NCI-H774 (cell line): ENCODE measurements at places on chromosomes 4 and X.

DNA sequence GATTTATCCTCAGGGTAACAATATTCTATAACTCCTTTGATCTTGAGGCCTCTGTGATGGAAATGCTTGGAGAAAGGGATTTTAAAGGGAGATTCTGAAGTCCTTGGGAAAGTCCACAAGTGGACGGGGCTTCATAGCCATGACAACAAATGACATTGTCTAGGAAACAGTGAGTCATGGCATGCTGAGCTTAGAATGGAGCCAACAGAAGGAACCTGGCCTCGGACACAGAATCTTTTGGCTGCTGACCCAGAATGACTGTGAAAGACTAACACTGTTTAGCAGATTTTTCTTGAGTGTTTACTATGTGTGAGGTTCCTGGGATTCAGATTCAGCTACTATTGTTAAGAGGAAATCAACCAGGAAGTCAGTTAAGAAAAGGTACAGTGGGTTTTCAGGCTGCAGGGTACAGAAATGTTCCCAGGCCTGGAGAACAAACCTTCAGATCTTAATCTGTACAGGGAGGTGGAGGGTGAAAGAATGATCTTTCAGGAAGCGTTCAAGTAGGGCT is 18.1 kb upstream of the CXCL2 start:
- peak; percentile 73 for DNase-seq

GRCh38 chr4:153934688-153935017 is 145.8 kb upstream of the SFRP2 start:
- DNase-seq, result no peak

DNA sequence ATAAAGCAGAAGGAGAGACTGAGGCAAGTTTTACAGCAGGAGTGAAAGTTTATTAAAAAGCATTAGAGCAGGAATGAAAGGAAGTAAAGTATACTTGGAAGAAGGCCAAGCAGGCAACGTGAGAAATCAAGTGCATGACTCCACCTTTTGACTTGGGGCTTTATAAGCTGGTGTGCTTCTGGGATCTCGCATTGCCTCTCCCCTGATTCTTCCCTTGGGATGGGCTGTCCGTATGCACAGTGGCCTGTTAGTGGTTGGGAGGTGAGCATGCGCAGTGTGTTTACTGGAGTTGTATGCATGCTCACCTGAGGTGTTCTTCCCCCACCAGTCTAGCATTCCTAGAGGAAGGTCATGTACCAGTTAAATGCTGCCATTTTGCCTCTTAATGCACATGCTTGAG is 29.1 kb upstream of the C1QTNF7 start:
- DNase-seq, result no peak

- DNase-seq, result no peak
Measured at GRCh38 chr4:36255577-36255976, 11.3 kb upstream of the ARAP2 start.

- DNase-seq, result no peak
Measured at GRCh38 chrX:12657881-12658280, 133.3 kb upstream of the PRPS2 start.

GRCh38 chrX:32749070-32749469 is 462.3 kb downstream of the DMD start:
- no peak for DNase-seq

DNA sequence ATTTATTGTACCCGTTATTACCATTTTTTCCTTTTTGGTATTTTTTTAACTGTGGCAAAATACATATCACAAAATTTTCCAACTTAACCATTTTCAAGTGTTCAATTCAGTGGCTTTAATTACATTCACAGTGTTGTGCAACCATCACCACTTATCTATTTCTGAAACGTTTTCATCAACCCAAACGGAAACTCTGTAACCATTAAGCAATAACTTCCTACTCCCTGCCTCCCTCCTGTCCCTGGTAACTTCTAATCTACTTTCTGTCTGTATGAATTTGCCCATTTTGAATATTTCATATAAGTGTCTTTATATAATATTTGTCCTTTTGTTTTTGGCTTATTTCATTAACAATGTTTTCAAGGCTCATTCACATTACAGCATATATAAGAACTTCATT is 57.4 kb upstream of the MSN start:
- DNase-seq, result no peak

- DNase-seq, result no peak
Measured at GRCh38 chr4:151324752-151325110, 674 bp downstream of the SH3D19 start.

- DNase-seq, result no peak
Measured at GRCh38 chr4:168483811-168484210, 3.5 kb upstream of the DDX60L start.

DNA sequence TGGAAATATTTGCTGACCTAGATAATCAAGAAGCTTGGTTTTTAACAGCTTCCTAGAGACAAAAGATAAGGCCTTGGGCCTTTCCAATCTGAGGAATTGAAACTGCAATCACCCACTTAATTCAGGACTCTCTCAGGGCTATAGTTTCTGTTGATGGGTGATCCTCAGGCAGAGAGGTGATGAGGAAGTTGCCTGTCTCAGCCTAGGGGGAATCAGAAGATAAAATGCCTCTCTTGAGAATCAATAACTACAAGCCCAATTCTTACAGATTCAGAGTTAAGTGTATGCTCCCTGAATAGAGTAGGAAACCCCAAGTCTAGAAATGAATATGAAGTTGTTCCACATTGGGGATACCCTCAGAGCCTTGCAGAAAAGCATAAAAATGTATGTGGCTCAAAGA is 45.5 kb downstream of the NFKB1 start:
- DNase-seq, result no peak

- DNase-seq, result no peak
Measured at GRCh38 chr4:112931001-112931400, 118.5 kb upstream of the ANK2 start.

GRCh38 chrX:143571521-143571920 is 54.2 kb upstream of the SPANXN3 start:
- no peak for DNase-seq

DNA sequence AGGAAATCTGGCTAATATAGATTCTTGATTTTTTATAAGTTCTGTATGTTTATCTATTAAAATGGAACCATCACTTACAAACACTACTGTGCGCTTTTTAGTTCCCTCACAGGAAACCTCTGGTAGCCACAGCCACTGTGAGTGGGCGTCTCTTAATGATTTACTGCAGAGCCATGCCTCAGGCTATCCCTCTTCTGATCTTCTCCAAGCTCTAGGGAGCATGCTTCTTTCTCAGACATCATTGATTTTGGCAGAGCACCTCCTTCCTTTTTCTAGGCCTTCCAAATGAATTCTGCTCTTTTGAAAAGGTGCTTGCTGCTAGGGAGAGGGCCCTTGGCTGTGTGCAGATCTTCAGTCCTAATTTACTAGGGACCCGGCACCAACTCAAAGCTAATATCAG is 61.1 kb upstream of the STS start:
- DNase-seq, result no peak

GRCh38 chr4:119244344-119244743 is 31.8 kb downstream of the USP53 start:
- DNase-seq, result no peak

DNA sequence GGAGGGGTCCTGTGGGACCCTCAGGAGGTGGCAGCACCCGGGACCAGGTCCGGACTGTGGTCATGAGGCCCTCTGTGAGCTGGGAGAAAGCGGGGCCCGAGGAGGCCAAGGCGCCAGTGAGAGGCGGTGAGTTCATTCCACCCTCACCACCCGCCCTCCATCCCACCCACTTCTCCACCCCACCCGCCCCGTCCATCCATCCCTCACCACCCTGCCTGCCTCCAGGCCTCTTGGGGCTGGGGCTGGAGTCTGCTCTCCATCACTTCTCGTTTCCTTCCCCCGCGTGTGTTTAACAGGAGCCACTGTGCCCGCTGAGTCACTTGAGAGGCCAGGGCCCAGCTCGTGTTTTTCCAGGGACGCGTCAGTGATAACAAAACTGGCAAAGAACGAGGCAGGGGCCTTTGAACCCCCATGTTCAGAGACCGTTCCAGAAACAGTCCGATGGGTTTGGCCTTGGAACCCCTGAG is 6.2 kb downstream of the SH3TC1 start:
- no peak for DNase-seq

DNA sequence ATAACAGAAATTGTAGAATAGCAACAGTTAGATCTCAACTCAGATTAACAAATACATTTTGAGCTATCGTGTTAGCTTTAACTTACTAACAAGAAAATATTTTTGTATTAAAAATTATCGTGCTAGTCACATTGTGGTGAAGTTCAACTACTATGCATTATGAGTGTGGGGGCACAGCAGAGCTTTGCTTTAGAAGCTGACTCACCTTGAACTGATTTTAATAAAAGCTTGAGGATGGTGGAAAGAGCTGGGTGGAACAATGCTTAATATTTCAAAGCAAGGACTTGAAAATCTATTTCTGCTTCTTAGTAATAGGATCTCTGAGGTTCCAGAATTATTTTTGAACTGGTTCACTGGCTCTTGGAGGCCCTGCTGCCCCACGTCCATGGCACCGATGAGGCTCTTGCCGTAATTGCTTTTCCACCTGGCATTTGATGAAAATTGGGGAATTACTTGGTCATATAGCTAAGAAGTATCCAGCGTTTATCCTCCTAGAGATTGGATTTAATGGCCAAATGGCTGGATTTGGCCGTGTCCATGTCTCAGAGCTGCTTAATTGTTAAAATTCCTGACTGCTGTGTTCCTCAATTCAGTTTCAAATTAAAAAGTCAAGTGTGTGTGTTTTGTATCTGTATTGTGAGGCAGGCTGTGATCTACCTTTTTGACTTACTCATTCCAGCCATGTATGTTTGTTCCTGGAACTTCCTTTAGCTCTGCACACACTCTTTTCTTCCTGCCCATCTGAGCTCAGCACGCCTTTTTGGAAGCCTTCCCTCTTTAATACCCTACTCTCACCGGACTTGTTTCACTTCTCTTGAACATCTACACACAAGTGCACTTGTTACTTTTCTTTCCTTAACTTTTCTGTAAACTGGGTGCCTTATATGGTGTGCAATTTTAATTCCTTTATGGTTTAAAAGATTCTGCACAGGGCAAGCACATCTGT is 66.6 kb upstream of the LIMCH1 start:
- DNase-seq, result no peak

DNA sequence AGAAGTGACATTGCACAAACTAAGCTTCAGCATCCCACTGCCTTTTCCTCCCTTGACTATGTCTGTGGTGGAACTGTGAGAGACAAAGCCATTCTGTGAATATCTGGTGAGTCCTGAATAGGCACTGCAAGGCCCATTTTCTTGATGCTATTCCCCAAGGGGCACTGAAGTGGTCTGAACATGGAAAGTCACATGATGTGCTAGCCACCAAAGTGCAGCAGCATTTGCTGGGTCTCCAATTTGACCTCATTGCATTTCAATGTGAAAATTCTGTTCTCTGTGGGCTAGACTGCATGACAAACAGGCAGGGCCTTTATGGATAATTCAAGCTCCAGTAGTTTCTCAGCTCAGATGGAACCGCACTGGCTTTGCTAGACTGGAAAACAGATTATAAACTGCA is 627.4 kb upstream of the BOD1L1 start:
- no peak for DNase-seq

GRCh38 chrX:107562482-107562881 is 65.8 kb upstream of the PRPS1 start:
- no peak for DNase-seq

DNA sequence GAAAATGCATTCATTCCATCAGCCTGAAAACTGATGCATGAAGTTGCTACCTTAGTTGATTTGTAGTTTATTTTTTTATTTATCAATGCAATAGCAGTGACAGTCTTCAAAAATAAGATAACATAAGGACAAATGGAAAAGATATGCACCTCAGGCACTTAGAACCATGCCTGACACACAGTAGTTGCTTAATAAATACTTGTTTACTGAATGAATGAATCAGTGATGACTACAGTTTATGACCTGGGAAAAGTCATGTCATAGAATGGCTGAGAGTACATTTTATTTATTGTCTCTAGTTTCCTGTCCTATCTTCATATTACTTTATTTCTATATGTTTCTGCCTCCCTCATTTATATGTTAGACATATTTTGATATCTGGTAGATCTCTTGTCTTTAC is 171.8 kb downstream of the TLL1 start:
- no peak for DNase-seq

DNA sequence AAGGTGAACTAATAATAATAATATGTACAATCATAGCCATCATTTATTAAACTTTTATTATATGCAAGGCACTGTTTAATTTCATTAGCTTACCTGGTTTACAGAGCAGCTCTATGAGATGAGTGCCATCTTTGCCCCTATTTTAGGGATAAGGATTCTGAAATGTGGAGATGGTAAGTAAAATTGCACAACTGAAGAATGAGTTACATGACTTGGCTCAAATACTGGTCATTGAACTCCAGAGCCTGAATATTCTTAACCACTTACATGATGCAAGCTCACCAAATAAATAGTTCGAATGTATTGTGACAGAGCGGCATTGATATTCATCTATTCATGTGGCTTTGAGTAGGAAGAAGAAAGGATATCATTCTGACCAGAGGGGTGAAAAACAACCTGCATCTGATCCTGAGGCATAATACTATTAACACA is 11.7 kb downstream of the ALB start:
- DNase-seq, result no peak

DNA sequence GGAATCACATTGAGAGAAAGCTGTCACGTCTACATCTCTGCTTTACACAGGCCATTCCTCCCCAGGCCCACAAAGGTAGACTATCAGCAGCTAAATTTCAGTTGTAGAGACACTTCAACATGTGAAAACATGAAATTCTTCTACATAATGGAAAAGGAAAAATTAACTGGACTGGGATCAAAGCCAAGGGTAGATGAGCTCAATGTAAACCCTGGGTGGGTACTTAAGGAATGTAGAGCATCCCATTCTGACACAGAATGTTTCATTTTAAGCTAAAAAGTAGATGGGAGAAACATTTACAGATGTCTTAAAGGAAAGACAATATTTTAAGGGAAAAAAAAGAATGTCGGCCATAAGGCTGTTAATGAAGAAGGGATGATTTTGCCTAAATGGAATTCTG is 51.3 kb upstream of the NPNT start:
- no peak for DNase-seq

- DNase-seq, result no peak
Measured at GRCh38 chr4:93127489-93127888, 701.1 kb upstream of the ATOH1 start.

GRCh38 chr4:68905598-68905938 is 46.0 kb downstream of the UGT2A3 start:
- no peak for DNase-seq

GRCh38 chr4:161555689-161556660 is 607.8 kb downstream of the FSTL5 start:
- no peak for DNase-seq

DNA sequence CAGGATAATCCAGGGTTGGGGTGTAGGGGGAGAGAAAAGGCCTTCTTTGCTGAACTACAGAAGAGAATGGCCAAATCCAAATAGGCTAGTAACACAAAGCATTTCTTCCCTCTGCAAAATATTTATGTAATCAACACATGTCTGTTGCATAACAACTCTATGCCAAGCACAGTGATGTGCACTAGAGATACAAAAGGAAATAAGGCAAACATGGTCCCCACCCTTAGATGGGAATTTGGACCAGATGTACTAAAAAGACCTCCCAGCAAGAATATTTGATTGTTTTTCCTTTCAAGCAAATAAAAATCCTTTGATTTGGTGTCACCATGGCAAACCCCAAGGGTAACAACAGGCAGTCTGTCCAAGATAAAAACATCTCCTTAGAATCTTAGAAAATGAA is 177.6 kb upstream of the FGF13 start:
- DNase-seq, result no peak

GRCh38 chr4:145487631-145488030 is 6.0 kb downstream of the SMAD1 start:
- no peak for DNase-seq

- DNase-seq, result no peak
Measured at GRCh38 chrX:115649461-115650063, 88.6 kb downstream of the PLS3 start.
